ENCODE measurements at places on chromosomes 2 and 18. TPM values are rescaled to one million over a fixed set of nuclear protein-coding genes. Genes with fewer than 3 reads are reported as not detected.

The FAM237A gene
- not detected for total RNA-seq

The FEV gene
- total RNA-seq: not detected

The ZEB2 gene
- total RNA-seq: 9.8 TPM

The CDH20 gene
- total RNA-seq: 0.16 TPM

The MGAT4A gene
- 25.7 TPM for total RNA-seq

The DTNA gene
- 0.81 TPM for total RNA-seq

All from bladder microvascular endothelial cell (primary cell).